ENCODE measurements at places on chromosomes 12 and 14.

DNA sequence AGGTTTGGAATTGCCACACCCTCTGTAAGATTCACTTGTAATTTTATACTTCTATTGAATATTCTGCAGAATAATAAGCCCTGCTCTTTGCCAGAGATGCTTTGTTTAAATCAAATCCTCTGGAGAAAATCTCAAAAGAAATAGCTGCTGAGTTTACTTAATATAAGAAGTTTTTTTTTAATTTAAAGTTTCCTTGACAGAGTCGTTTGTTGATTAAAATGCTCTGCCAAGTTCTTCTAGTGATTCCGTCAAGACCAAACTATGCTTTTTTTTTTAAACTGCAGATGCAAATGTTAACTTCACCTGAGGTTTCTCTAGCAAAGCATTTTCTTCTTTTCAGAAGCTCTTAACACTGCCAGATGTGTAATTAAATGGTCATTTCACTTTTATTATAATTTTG, 13.4 kb upstream of the NAV3 start:
- DNase-seq: no peak

GRCh38 chr14:96081767-96082400, 42.7 kb downstream of the C14orf132 start:
- DNase-seq: no peak

DNA sequence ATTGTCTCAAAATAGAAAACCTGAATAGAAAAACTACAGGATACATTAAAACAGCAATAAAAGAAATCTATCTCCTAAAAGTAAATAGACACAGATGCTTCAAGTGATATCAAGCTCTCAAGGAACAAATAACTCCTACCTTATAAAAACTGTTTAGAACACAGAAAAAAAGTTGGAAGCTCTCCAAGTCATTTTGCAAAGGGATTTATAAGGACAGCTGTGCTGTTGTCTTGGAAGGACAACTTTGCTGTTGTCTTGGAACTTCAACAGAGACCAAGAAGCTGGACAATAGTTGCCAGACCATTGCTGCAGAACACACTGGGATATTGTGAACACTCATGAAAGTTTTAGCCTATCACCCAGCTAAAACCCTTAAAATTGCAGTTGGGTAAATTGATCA, 780.7 kb downstream of the FLRT2 start:
- DNase-seq: no peak

- no peak for DNase-seq
These were observed 16.4 kb upstream of the SRP54 start for GRCh38 chr14:34966413-34966812.

DNA sequence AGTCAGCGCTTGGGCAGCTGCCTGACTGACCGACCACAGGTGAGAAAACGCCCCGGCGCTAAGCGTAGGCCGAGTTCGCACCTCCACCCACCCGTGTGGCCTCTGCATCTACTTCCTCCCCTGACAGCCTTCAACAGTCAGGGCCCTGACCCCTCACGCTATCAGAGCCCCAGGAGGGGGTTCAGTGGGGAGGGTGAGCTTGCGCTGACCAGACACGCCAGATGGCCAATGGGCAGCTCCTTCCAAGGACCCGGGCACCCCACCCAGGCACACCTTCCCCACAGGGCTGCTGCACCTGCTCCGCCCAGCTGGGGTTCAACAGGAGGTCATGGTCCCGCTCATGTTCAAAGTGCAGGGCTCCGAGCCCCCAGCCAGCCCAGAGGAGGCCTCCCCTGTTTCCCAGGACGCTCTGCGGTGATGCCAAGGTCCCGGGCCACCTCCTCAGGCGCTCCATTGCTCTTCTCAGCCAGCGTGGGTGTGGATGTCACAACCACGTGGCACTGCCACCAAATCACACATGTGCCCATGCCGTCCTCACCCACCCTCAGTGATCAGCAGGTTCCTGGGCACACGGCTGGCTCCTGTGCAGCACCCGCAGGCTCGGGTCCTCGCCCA, 48.7 kb upstream of the BCL11B start:
- DNase-seq: no peak

GRCh38 chr14:33508126-33509062, 442.5 kb downstream of the EGLN3 start:
- no peak for DNase-seq

DNA sequence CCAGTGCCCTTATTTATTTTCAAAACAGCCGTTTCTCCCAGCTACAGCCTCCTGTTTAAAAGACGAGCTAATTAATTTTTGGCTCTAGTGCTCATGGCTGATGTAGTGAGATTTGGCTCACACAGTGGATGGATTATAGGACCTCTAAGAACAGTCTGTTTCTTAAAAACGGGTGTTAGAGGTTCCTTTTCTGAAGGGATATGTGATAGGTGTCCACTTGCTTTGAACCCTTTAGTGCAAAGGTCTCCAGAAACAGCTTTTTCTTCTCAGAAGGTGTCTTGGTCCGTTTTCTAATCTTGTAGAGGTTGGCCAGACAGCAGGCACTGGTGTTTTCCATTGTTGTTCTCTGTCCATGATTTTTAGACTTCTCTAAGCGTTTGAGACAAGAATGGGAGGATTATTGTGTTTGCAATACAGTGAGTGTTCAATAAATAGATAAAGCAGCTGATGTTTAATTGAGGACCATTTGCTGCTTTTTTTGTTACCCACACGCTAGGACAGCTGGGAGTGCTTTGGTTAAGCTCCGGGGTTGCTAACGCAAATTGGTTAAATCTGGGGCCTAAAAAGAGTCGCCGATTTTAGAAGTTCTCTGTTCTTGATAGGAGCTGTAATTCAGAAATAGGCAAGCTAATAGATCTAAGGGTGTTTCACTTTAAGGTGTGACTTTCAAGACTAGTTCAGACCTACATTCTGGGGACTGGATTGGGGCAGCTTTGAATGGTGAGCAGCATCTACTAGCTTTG, 1.0 kb downstream of the BORCS5 start:
- no peak for DNase-seq

DNA sequence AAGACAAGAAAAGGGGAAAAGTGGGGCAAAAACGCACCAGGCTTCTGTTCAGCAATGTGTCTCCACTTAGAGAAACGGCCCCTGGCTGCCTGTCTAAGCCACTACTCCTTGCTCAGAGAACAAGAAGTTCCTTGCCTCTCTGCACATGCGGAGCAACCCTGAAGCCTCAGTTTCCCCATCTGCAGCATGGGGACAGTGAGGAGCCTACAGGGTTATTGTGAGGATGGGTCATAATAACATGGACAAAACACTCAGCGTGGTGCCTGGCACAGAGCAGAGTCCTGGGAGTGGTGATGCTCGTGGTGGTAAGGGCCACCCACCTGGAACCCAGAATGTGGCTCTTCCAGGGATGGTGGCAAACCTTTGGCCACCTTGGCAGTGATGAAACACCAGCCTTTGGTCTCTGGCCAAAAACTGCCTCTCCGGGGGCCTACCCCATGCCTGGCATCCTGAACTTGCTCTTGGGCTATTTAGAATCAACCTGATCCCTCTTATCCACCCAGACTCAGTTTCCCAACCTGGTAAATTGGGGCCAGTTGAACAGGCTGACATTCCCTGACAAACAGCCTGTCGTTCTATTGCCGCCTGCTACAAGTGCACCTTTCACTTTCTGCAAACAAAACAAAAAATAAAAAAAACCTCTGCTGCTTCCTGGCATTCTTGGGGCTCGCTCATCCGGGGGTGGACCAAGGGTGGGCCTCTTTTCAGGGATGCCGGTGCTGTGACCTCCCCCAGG, 56.5 kb upstream of the DLK1 start:
- DNase-seq: no peak

- peak; percentile 73 for DNase-seq
These were observed 156.8 kb downstream of the KCNA5 start for GRCh38 chr12:5200278-5201087.

DNA sequence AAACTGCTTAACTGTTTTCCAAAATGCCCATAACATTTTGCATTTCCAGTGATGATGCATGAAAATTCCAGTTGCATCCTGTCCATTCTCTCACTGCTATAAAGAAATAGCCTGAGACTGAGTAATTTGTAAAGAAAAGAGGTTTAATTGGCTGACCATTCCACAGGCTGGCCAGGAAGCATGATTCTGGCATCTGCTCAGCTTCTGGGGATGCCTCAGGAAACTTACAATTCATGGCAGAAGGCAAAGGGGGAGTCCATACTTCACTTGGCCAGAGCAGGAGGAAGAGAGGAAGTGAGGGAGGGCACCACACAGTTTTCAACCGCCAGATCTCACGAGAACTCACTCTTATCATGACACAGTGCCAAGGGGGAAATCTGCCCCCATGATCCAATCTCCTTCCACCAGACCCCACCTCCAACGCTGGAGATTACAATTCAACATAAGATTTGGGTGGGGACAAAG, 18.2 kb upstream of the CLEC2D start:
- no peak for DNase-seq

- no peak for DNase-seq
These were observed 16.7 kb downstream of the SLCO1C1 start for GRCh38 chr12:20711846-20712245.

Measured in NCI-H187 (cell line).